ENCODE measurements at places on chromosomes 7 and 10.

DNA sequence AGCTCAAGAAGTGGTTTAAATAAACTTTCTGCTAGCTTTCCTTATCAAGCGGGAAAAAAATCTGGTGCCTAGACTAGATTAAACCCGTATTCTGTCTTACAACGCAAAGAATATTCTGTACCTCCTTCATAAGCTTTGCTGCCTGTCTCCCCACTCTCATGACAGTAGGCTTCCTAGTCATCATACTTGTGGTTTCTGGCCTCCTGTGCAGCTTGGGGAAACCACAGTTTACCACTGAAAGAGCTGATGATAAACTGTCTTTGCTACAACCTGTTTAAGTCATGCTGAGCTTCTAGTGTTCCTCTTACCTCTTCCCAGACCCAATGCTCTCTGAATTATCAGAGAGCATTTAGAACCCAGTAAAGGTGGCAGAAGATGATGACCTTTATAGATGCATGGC is 55.0 kb downstream of the PODXL start:
- peak; percentile 52 for DNase-seq

DNA sequence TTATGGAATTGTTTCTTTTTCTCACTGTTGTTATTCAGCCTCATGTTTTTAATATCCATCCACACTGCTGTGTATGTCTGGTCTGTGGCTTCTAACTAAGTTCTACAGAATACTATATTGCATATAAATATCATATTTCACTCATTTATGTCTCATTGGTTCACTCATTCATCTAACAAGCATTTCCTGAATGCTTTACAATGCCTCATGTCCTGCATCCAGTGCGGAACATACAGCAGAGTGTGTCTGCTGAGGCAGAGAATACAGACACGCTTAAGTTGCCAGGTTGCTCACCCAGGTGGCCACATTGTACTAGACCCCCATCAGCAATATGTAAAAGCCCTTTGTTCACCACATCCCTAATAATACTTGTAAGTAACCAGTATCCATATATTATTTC is 111.8 kb upstream of the CNTNAP2 start:
- peak; percentile 34 for DNase-seq

DNA sequence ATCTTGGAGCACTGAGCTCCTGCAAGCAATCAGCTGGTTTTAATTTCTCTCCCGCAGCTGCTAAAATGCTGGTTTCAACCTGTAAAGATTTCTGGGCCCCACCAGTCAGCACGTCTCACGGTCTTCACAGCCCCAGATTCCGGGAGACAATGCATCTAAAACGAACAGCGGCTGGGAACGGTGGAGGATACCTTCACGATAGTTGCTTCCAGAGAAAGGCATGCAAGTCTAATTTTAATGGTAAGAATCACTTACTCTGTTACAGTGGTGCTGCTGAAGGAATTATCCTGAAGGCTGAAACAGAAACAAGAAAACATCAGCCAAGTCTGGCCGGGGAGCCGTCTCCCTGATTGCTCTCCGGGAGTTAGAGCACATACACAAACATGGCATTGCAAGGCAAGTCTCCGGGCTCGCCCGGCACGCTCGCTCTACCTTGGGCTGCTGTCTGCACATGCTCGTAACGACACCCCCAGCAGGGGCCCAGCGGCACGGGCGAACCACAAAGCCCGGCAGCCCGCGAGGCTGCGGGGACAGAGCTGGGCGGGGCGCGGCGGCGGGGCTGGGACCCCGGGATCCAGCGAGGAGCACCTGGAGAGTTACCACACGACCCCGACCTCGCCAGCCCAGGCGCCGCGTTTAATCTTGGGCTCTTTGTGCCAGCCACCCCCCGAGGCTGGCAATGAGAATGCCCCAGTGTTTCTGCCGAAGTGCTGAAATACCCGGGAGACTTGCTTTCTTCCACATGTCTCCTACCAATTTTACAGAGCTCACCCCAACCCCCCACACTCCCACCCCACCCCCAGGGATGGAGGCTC is at the start of gene FAM13C:
FAM13C (minus strand) TSS at position 406 of the 815 bp plus-strand sequence; CDS start at position 317, 89 bp downstream.
- DNase-seq, result no peak

- no peak for DNase-seq
Measured at GRCh38 chr7:127820732-127821085, 168.7 kb downstream of the SND1 start.

- DNase-seq, result no peak
Measured at GRCh38 chr7:140479739-140480084, 407 bp upstream of the MKRN1 start.

GRCh38 chr10:99661377-99661763 is 2.1 kb downstream of the ENTPD7 start:
- no peak for DNase-seq

DNA sequence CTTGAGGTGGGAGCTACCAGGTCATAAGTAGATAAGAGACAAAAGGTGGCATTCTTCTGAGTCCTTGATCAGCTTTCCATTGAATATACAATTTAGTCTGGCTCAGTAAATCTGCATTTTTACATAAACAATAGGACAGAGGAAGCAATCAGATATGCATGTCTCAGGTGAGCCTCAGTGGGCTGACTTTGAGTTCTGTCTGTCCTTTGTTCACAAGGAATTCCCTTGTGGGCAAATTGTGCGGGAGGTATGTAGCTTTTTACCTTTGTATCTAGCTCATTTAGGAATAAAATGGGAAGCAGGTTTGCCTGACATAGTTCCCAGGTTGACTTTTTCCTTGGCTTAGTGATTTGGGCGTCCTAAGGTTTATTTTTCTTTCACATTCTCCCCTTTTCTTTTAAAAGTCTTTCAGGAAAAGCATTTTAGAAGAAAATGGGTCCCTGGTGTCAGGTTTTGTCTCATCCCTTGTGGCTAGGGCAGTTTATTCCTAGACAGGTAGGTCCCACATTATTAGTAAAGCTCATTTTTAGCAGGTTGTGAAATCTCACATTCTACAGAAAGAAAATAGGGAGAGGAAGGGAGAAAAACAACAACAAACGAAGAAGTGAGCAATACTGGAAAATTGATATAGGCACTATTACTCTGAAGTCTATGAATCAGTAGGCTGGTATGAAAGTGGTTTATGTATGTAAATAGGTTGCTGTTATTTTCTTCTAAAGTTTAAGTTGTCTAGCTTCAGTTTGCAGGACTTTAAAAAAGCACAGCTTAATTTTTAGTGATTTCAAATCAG is 16.5 kb downstream of the SPAM1 start:
- no peak for DNase-seq

DNA sequence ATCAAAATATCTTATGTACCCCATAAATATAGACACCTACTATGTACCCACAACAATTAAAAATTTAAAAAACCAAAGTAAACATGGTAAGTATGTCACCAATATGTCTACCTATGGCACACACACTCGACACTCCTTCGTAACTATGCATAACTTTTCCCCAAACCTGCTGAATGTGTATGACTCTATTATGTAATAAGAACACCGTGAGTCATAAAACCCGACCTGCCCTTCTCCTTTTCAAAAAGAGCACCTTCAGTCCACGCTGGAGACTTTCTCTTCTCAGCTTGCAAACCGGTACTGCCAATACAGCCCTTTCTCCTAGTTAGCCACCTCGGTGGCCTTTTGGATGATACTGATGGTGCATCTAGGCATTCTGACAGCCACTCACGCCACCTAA is 186.3 kb downstream of the PRPF18 start:
- DNase-seq, result no peak

GRCh38 chr7:78479348-78479747 is 680.8 kb downstream of the PHTF2 start:
- DNase-seq, result no peak

- DNase-seq, result no peak
Measured at GRCh38 chr7:139591550-139592195, 68.2 kb downstream of the CLEC2L start.

- DNase-seq, result no peak
Measured at GRCh38 chr7:20661884-20662283, 46.4 kb downstream of the ABCB5 start.

GRCh38 chr7:142908921-142909890 is 23.7 kb upstream of the TRPV6 start:
- no peak for DNase-seq

GRCh38 chr7:79176859-79177477 is 276.5 kb downstream of the MAGI2 start:
- peak; percentile 22 for DNase-seq

DNA sequence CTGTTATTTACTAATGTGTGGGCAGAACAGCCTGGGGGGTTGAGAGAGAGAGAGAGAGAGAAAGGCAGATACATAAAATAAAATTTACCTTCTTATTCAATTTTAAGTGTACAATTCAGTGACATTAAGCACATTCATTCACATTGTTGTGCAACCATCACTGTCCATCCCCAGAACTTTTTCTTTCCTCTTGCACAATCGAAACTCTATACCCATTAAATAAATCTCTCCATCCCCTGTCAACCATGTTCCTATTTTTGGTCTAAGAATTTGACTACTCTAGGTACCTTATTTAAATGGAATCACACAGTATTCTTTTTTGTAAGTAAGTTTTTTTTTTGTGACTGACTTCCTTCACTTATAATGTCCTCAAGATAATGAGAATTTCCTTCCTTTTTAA is 181.6 kb downstream of the SND1 start:
- DNase-seq, result no peak

DNA sequence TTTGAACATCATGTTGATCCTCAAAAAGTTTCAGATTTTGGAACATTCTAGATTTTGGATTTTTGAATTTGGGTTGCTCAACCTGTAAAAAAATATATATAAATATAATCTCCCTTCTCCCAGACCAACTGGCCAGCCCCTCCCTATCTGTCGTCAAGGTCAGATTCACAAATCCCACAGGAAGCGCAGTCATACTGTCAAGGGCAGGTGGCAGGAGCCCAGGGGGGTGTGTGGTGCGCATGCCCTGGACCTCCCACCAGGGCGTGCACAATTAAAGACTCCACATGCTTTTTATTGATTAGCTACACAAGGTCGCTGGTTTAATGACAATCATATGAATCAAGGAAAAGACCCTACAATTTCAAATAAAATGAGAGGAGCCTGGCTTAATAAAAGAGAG is 77.0 kb upstream of the EEPD1 start:
- no peak for DNase-seq

DNA sequence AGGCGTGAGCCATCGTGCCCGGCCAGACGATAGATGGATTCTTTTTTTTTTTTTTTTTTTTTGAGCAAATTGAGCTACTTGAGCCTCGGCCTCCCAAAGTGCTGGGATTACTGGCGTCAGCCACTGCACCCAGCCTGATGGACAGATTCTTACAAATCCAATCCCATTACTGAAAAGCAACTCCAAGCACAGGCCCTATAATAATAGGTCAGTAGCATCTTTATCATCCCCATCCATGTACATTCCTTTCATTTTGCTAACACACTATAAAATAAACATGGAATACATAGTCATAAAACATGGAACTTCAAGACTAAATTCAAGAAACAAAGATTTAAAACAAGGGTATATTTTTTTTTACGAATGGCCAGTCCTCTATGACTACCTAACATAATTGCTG is 16.0 kb upstream of the RSBN1L start:
- no peak for DNase-seq

- DNase-seq, result no peak
Measured at GRCh38 chr7:3164380-3164792, 120.7 kb upstream of the CARD11 start.

GRCh38 chr10:10526846-10527245 is 490.8 kb upstream of the CELF2 start:
- DNase-seq, result no peak

DNA sequence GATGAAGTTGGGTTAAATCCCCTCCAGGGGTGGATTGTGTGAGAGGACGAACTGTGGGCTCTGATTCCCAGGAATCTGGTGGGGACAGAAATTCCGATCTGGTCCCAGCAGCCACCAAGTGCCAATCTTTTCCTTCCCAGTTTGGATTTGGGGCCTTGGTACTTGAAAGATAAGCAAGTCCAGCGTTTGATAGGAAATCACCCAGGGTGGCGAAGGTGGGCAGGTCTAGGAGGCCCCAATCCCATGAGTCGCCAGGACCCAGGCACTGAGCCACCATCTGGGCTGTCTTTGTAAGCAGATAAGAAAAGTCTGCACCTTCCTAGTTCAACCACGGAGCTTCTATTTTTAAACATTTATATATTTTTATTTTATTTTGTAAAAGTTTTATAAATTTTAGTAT is 122.6 kb upstream of the LSM8 start:
- DNase-seq, result no peak

DNA sequence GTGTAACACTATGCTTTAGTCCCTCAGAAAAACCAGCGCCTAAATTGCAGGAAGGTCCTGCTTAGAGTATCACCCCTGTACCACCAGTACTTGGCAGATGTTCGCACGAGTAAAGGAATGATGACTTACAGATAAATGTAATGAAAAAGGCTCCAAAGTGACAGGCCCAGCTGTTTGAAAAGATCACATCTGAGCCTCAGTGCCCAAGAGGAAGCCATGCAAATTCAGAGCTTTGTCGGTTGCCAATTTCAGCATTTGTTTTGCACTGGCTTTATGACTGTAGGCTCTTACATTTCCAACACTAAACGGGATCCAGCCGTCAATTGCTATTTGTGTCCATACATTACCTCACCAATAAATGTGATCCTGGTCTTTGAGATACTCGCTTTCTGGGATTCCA is 60.6 kb upstream of the GAD2 start:
- DNase-seq, result no peak

DNA sequence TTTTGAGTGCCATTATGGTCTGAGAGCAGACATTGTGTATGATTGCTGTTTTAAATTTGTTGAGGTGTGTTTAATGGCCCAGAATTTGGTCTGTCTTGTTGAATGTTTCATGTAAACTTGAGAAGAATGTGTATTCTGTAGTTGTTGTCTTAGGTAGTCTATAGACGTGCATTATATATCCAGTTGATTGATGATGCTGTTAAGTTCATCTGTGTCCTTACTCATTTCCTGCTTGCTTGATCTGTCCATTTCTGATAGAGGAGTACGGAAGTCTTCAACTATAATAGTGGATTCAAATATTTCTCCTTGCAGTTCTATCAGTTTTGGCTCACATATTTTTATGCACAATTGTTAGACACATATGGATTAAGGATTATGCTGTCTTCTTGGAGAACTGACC is 16.0 kb downstream of the PTPN12 start:
- DNase-seq, result no peak

DNA sequence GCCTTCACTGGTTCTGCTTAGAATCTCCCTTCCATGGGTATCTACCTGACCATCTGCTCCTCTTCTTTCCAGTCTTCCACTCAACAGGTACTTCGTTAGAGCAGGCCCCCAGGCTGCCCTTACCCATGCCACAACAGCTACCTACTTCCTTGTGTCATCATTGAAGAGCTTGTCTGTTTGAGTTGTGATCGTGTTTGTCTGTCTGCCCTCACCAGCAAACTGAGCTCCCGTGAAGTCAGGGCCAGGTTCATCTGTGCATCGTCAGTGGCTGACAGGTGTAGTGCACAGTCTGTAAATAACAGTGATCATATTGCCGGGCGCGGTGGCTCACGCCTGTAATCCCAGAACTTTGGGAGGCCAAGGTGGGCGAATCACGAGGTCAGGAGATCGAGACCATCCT is 5.0 kb downstream of the NIPSNAP2 start:
- no peak for DNase-seq

DNA sequence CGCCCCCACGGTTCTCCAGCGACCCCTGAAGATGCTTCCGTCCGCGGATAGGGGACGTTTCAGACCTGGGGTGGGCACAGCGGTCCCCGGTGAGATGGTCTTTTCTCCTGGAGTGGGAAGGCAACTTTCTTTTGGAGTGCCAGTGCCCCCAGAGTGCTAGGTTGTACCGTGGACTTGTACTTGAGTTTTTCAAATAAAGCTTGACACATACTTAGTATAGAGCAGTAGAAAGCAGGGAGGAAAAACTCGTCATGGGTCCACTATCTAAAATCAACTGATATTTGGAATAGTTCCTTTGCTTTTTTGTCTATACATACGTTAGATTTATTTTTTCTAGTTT is 28.4 kb downstream of the RBM20 start:
- no peak for DNase-seq

GRCh38 chr7:70334871-70335270 is 736.6 kb downstream of the AUTS2 start:
- DNase-seq, result no peak

Data from fibroblast of skin of left quadriceps (primary cell).